CD4-positive, CD25-positive, alpha-beta regulatory T cell (primary cell): ENCODE measurements at places on chromosomes 12 and 14. TPM values are rescaled to one million over a fixed set of nuclear protein-coding genes. Genes with fewer than 3 reads are reported as not detected.

The MYO1A gene
- 0.32 TPM for total RNA-seq

The FAM90A1 gene
- 0.67 TPM for total RNA-seq

DNA sequence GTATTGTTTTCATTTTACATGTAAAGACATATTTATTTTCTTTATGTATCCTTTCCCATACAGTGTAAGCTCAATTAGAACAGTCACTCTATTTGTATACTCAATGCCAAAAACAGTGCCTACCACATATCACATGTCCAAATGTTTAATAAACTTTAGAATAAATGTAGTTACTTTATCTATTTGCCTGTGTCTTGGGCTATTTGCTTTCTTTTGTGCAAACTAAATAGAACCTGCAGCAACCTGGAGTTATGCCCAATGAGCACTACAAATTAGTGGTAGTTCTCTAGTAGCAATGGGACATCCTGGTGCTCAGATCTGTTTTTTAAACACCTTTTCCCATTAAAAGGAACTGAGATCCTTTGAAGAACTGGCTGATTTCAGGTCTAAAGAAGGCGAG, 186.7 kb downstream of the PPFIA2 start:
- no peak for DNase-seq

The ALDH2 gene
- 1.7 TPM for total RNA-seq

GRCh38 chr12:122473543-122474323, 27.0 kb downstream of the ZCCHC8 start:
- DNase-seq, result no peak

- DNase-seq, result peak; percentile 61
Measured at GRCh38 chr14:54566410-54567223, at the start of gene SAMD4A. SAMD4A (plus strand) TSS chr14:54567128; CDS start chr14:54567917, 789 bp downstream.

The HOXC6 gene
- total RNA-seq, result not detected

DNA sequence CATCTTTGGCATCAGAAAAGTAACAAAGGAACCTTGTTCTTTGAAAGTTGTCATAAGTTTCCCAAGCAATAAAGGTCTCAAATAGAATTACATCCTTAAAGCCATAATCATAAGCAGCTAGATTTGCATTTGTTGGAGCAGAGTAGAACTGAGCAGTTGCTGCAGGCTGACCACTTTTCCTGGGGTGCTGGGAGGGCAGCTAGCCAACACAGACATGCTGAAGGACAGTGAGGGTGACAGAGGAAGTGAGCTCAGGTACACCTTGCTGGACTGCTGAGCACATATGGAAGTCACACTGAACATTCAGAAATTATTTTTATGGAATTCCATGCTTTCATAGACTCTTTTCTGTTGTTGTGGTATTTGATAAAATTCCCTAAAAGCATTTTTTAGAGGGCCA, 66.2 kb downstream of the MARK3 start:
- DNase-seq, result no peak

GRCh38 chr12:24363177-24363754, 413.8 kb upstream of the SOX5 start:
- no peak for DNase-seq

GRCh38 chr12:38409511-38409910, 92.9 kb downstream of the ALG10B start:
- no peak for DNase-seq

The KRT77 gene
- total RNA-seq, result not detected

GRCh38 chr14:21302013-21302835, 22.3 kb downstream of the RPGRIP1 start:
- DNase-seq, result no peak

DNA sequence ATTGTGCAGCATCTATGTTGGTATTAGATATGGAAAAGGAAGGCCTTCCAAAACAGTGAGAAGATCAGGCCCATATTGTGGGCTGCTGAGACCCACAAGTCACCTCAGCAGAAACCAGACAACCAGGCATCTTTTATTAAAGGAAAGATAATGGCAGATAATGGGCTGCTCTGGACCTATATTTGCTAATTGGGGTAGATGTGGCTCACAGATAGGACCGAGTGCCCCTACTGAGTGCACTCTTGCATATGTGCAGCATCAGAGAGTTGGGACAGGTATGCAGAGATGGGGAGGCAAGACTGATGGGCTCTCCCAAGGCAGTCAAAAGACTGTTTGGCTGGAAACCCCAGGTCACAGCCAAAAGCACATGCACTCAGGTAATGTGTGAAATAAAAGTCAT, 149.8 kb upstream of the GZMB start:
- DNase-seq, result no peak

DNA sequence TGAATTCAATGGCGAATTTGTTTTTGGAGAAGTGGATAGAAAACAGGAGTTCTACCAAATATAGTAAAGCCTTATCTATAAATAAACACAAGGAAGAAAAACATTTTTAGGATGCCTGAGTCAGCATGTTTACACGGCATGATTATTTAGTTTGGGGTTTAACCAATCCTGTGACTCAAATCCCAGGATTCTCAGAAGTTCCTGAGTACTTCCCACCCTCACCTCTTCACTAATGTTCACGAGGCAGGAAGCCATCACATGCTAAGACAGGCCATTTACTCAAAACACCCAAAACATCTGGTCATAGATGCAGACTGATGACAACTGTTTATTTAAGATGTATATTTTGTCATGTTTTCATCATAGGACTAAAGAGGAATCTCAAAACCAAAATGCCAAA, 3.4 kb upstream of the GLRX5 start:
- peak; percentile 22 for DNase-seq

The CYP46A1 gene
- not detected for total RNA-seq

GRCh38 chr12:6927379-6928021, at the start of gene ATN1:
ATN1 (plus strand) TSS chr12:6927959; CDS start chr12:6934002, 6,043 bp downstream.
- peak; percentile 44 for DNase-seq

DNA sequence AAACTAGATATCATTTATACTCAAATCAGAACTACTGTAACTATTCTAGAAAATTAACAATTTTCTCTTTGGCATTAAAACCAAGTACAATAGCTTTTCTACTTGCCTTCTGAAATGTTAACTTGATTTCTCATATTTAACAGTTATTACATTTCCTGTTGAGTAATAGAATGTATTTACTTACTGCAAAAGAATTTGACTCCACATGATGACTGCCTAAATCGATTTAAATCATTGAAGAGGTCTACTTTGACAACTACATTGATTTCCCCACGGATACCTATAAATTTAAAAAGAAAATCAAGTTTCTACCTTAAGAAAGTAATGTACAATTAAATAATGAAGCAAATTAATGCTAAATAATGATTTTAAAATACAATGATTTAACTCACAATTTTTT, 18.9 kb downstream of the C2CD5 start:
- DNase-seq, result no peak

The NYNRIN gene
- 0.22 TPM for total RNA-seq

GRCh38 chr12:124939421-124940142, 25.1 kb upstream of the UBC start:
- peak; percentile 89 for DNase-seq

- no peak for DNase-seq
Measured at GRCh38 chr12:51188359-51189051, 15.6 kb upstream of the TFCP2 start.

DNA sequence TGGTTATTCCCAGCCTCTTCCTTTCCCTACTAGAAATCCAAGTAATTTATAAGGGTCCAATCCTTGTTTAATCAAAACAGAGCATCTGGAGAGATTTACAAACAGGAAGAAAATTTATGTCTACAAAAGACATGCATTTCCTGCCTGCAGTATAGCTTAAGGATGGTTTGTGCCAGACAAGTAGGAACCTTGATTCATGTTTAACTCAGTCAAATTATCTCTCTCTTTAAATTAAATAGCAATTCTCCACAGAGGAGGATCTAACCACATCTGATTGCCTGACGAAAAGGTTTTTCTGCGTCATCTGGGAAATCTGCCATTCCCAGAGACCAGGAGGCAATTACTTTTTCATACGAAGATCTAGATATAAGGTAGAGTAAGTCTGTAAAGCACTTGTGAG, 105.2 kb downstream of the ZFC3H1 start:
- no peak for DNase-seq

DNA sequence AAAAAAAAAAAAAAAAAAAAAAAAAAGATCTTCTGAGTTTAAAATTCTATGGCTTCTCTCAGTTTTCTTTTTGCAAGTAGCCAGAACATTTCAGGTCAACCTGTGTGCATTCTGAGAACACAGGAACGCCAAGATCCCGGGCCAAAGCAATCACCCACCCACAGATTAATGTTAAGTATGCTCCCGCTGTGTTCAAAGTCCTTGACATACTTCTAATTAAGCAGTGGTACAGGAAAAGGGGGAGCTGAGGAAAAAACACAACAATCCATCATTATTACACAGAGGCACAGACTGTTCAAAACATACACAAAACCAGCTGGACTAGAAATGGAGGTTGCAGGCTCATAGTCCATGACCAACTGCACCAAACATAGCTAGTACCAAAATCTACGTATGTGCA, 2.8 kb downstream of the FBXO21 start:
- DNase-seq, result no peak

- no peak for DNase-seq
Measured at GRCh38 chr14:50501642-50502041, 30.7 kb downstream of the MAP4K5 start.

DNA sequence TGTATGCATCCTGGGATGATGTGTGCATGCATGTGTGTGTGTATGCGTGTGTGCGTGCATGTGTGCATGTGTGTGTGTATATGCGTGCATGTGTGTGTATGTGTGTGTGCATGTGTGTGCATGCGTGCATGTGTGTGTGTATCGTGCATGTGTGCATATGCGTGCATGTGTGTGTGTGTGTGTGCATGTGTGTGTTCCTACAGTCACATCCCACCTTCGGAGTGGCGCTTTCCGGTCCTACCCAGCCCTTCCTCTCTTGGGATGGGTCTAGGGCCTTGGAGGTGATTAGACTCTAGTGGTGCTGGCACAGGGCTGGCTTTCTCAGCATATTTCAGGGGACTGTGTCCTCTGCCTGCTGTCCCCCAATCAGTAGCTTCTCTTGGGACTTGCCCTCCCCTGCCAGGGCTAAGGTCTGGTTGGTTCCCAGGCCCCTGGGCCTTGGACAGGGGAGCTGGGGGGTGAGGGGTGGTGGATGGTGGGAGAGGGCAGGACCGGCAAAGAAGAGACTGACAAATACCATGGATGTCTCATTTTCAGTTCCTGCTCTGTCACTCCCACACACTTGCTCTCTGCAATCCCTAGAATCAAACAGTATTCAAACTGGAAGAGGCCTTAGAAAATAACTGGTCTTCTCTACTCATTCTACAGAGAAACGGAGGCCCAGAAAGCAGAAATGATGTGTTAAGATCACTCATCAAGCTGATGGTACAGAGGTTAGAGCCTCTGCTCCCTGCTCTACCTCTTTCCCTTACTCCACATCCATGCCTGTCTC, 21.9 kb upstream of the FAIM2 start:
- DNase-seq, result no peak

DNA sequence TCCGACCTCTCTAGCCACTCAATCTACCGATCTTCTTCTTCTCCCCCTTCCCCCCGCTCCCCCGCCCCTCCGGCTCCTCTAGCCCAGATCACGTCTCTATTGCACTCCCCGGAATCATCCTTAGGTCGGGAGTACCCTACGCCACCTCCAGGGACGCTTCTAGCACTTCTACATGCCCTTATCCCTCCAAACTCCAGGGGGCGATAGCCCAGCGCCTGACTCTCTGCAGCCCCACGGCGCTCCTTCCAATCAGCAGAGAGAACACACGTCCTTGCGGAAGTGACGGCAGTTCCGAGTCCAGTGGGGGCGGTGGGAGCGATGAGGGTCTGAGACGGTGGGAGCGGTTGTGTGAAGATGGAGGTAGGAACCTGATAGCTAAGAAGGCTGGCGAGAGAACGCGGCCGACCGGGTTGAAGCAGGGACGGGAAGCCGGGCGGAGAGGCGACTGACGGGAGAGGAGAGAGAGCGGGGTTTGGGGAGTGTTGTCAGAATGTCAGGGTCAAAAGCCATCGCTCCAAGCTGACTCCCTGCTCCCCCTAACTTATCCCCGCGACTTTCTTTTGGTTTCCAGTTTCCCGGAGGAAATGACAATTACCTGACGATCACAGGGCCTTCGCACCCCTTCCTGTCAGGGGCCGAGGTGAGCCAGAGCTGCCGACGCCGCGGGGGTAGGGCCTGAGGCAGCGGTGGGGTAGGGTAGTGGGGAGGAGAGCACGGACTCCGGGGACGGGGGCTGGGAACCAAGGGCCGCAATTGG, at the start of the genes RAB2B and TOX4:
Gene RAB2B, minus strand, starts transcription at position 35 of the 757 bp plus-strand sequence. CDS start 87 bp downstream, outside the sequence.
Gene TOX4, plus strand, starts transcription at position 271 of the 757 bp plus-strand sequence. Its CDS starts 84 bp downstream, at position 355.
- DNase-seq, result peak; percentile 98

DNA sequence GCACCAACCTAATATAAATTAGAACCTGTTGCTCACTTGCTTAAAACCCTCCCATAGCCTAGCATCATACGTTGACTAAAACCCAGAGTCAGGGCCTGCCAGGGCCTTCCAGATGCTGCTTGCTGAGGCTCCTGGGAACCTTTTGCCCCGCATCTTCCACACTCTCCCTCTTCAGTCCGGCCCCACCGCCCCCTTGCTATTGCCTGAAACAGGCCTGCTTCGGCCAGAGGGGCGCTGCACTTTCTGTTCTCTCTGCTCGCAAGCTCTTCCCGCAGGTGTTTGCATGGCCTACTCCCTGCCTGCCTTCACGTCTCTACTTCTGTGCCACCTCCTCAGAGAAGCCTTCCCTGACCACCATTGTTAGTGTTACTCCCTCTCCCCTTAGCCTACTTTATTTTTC, 13.7 kb upstream of the TCTN2 start:
- no peak for DNase-seq

DNA sequence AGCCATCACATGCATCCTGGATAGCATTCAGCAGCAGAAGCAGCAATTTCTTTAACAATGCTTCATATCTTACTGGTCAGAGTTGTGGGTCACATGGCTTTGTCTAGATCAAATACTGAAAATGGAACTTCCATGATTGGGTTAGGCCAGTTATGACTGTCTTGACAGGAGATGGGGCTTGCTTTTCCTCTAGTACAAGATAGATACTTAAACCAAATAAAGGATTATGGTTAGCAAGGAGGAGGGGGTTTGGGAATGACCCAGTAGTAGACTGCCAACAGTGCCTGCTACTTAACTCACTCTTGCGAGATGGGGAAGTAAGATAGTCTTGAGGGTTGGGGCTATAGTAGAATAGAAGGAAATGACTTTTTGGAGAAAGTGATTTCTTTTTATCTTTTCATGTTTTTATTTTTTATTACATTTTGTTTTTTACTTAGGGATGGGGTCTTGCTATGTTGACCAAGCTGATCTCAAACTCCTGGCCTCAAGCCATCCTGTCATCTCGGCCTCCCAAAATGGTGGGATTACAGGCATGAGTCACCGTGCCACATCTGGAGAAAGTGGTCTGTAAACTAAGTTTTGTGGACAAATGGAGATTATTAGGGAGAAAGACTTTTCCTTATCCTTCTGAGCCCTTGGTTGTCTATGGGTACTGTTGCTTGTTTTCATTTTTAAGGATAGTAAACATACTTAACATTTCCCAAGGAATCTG, 37.6 kb downstream of the WNK1 start:
- no peak for DNase-seq

- DNase-seq, result no peak
Measured at GRCh38 chr14:45290547-45290946, 37.5 kb upstream of the MIS18BP1 start.

GRCh38 chr12:82578725-82579124, 108.0 kb upstream of the TMTC2 start:
- DNase-seq, result no peak

The PRIMA1 gene
- not detected for total RNA-seq

- DNase-seq, result peak; percentile 25
Measured at GRCh38 chr14:24366721-24367513, 1.1 kb upstream of the NFATC4 start.

The TPH2 gene
- not detected for total RNA-seq

The OTUB2 gene
- total RNA-seq, result 0.25 TPM

- no peak for DNase-seq
Measured at GRCh38 chr12:112328456-112329124, 53.6 kb downstream of the HECTD4 start.

The RNF212B gene
- not detected for total RNA-seq

GRCh38 chr14:22980672-22981089, 1.7 kb downstream of the AJUBA start:
- DNase-seq, result peak; percentile 8
